ENCODE measurements at places on chromosomes 7 and 10. TPM values are rescaled to one million over a fixed set of nuclear protein-coding genes. Genes with fewer than 3 reads are reported as not detected.

DNA sequence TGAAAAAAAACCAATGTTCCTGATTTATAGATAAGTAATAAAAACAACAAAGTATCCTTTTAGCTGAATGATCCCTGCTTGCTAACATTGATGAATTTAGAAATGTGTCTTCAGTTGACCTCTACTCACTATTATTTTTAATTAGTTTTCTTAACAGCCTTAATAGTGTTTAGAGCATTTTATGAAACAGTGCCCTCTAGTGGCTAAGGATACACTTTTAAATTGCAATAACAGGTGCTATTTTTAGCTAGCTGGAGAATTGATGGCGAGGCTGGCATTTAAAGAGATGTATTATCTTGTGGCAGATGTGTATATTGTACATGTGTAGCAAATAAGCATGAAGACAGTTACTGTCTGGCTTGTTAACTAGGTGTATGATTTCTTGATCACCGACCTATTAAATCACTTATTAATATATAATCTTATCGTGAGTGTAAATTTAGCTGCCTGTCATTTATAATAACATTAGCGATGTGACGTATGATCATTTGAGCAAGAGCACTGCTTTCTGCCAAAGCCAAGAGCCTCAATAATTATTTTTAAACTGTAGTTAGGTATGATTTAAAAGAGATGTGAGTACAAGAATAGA is 451.9 kb downstream of the DPP6 start:
- no peak for DNase-seq

DNA sequence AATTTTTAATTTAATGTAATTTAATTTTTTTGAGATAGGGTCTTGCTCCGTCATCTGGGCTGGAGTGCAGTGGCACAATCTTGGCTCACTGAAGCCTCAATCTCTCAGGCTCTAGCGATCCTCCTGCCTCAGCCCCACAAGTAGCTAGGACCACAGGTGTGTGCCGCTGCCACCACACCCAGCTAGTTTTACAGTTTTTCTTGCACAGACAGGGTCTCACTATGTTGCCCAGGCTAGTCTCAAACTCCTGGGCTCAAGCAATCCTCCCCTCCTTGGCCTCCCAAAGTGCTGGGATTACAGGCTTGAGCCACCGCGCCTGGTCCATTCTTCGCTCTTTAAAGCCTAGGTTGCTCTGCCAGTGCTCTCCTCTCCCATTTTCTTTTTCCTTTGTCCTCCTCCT is 12.9 kb downstream of the CALML3 start:
- DNase-seq, result no peak

CYP17A1 gene
- total RNA-seq, result not detected

DNA sequence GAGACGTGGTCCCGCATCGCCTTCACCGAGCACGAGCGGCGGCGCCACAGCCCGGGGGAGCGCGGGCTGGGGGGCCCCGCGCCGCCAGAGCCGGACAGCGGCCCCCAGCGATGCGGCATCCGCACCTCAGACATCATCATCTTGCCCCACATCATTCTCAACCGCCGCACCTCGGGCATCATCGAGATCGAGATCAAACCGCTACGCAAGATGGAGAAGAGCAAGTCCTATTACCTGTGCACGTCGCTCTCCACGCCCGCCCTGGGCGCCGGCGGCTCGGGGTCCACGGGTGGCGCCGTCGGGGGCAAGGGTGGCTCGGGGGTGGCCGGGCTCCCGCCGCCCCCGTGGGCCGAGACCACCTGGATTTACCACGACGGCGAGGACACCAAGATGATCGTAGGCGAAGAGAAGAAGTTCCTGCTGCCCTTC is 737 bp downstream of the CNNM2 start:
- DNase-seq, result peak; percentile 63

All from H7 (cell line).